Activated CD4-positive, alpha-beta T cell treated with anti-CD3 and anti-CD28 coated beads for 4 hours (primary cell): ENCODE measurements at places on chromosomes 4 and X.

DNA sequence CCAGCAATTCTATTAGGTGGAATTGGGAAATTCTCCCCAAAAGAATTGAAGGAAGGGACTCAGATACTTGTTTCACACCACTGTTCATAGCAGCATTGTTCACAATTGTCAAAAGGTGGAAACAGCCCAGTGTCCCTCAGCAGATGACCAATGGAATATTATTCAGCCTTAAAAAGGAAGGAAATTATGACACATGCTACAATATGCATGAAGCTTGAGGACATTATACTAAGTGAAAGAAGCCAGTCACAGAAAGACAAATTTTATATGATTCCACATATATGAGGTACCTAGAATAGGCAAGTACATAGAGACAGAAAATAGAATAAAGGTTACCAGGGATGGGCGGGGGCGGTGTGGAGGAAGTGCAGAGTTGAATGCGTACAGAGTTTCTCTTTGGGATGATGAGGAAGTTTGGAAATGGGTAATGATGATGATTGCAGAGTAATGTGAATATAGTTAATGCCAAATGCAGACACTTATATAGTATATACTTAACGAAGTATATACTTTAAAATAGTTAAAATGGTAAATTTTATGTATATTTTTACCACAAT, 29.6 kb downstream of the DOCK11 start:
- DNase-seq: no peak

- DNase-seq: no peak
These were observed 2.1 kb upstream of the TMEM131L start for GRCh38 chr4:153464068-153464467.

DNA sequence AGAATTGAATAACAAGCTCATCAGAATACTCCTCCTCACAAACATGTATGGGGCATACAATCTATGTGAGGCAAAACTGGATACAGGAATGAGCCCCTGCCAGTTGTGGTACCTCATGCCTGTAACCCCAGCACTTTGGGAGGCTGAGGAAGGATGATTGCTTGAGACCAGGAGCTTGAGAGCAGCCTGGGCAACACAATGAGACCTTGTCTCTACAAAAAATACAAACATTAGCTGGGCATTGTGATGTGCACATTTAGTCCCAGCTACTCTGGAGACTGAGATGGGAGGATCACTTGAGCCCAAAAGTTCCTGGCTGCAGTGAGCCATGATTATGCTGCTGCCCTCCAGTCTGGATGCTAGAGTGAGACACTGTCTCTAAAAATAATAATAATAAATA, 611.0 kb downstream of the NLGN4X start:
- no peak for DNase-seq

DNA sequence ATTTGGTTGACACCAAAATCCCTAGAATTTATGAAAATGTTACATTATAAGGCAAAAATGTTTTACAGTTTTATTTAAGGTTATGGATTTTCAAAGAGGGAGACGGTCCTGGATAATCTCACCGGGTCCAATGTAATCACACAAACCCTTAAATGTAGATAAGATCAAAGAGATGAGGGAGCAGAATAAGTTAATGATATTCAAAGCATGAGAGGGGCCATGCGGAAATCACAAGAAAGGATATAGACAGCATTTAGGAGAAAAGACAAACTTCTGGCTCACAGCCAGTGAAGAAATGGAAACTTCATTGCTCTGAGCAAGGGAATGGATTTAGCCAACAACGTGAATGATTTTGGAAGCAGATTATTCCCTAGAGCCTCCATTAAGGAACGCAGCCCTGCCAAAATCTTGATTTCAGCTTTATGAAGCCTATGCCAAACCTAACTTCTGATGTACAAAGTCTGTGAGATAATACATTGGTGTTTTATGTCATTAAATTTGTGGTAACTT, 684.4 kb upstream of the GNPDA2 start:
- DNase-seq: no peak

DNA sequence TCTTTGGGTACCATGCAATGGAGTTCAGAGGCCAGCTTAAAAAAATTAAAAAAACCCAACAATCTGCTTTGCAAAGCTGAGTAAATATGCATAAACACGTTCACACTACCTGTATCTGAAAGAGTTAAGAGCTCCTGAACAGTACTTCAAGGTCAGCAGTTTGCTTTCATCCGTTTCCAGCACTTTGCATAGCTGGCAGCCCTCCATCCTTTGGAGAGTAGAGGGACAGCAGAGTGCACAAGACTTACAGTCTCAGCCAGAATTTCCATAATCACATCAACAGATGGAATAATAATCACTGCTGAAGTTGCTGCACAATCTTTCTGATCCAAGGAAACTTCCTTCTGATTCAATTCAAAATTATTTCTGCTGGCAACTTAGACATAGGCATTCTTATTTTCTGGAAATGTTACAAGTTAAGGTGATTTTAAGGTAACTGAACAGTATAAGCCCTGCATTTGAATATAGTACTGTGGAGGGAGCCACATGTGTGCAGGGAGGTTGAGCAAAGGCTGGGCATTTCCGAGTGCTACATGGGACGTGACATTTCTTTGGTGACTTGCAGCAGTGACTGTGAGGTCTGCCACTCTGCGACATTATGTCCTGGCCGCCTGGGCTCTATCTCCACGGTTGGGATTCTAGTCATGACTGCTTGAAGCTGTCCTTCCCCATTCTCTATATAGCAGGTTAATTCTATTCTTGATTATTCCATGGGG, 73.5 kb upstream of the EMCN start:
- DNase-seq: no peak

DNA sequence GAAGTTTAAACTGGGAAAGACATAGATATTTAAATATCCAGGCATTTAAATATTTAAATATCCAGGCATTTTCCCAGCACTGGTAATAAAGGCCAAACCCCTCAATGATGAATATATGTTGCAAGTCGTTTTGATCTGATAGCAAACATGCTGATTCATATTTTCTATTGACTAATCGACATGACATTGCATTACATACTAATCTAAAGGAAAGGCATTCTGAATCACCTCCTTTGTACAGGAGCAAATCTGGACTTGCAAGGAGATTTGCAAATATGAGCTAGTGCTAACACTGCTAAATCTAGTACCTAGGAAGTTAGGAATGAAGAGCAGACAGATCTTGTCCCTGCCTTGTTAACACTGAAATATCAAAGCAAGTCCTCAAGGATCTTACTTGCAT, 207.3 kb downstream of the SLC7A11 start:
- DNase-seq: no peak

GRCh38 chrX:131746491-131746968, 202.7 kb downstream of the OR13H1 start:
- no peak for DNase-seq

DNA sequence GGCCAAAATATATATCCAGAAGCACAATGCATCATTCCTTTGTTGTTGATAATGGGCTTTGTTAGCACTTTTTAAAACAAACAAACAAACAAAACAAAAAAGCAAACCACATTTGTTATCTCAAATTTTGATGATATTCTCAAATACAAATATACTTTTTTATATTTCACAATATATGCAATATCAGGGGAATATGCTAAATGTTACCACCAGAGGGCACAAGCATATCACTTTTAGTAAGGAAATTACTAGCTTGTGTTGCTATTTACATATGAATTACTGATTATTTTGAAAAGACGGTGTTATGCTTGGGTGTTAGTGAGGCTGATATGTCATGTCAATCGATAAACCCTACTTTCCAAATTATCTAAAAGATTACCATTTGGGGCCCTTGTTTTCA, 29.1 kb downstream of the RIPPLY1 start:
- no peak for DNase-seq

DNA sequence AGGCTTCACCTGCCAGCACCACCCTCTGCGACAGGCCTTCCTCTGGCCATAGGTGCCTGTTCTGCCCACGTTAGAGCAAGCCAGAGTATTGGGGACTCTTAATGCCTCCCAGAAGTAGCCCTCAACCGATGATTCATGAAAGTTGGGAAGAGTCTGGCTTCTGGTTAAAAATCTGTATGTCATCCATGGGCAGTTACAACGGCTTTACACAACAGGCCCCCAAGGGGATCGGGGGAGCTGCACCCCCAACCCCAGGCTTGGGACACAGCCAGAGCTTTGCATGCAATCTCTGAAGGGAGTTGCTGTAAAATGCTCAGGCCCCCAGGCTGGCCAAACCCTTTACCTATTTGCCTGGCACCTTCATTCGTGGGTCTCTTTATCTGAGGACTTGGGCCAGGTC, 5.4 kb upstream of the CYTL1 start:
- DNase-seq: no peak
